Stimulated activated CD4-positive, alpha-beta T cell treated with anti-CD3 and anti-CD28 coated beads, Interleukin-4, amount 100 ng/mL, for 4 hours (primary cell): ENCODE measurements at places on chromosomes 6 and 20.

- DNase-seq, result no peak
These were observed 17.1 kb upstream of the MTHFD1L start for GRCh38 chr6:150848400-150848799.

DNA sequence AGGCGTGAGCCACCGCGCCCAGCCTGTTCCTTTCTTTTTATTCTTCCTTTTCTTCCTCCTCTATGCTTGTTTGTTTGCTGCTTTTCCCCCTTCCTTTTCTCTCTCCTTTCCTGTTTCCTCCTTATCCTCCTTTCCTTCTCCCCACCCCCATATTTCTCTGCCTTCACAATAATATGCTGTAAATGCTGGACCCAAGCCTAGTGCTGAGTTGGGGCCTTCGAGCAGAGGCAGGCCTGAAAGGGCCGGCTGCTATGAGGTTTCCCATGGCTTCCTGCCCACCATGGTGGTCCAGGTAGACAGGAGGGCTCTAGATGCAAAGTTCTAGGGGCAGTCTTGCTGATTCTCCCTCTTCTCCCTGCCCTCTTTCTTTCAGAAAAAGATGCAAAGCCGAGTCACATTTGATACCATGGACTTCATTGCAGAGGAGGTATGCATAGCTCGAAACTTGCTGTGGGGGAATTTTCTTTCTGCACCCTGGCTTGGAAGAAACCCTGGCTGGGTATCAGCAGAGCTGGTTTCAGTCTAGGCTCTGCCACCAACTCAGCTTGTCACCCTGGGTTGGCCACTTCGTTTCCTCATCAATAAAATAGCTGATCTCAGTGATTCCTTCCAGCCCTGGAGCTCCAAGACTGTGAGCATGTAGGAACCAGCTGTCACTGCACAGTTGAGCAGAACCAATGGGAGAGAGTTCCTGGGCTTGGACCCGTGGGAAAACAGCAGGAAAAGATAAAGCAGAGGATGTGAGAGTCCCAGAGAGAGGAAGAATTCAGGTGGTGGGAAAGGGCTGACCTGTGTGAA, 7.4 kb downstream of the CNBD2 start:
- no peak for DNase-seq

- no peak for DNase-seq
These were observed 395.7 kb downstream of the ZFAND3 start for GRCh38 chr6:38215225-38215624.

DNA sequence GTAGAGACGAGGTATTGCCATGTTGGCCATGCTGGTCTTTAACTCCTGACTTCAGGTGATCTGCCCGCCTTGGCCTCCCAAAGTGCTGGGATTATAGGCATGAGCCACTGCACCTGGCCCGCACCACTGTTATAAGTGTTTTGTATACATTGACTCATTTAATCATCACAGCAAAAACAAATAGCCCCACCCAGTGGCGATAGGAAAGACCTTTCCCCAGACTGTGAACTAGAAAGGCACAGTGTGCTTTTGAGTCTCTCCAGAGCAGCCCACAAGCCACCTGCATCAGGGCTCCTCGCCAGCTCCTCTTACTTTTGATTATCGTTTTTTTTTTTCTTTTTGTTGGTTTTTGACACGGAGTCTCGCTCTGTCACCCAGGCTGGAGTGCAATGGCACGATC, 27.9 kb upstream of the ZFP64 start:
- no peak for DNase-seq

- no peak for DNase-seq
These were observed 37.8 kb upstream of the CHRNA4 start for GRCh38 chr20:63398744-63399514.

GRCh38 chr20:46651091-46651962, at the start of gene SLC13A3:
TSS of gene SLC13A3 (minus strand) at chr20:46651459. CDS start at chr20:46651421, 38 bp downstream.
- no peak for DNase-seq

GRCh38 chr6:70820778-70821177, 136.1 kb downstream of the B3GAT2 start:
- no peak for DNase-seq

- no peak for DNase-seq
These were observed 484.9 kb upstream of the MAN1A1 start for GRCh38 chr6:119834418-119834817.
